ENCODE measurements at places on chromosomes 7 and 10.

- peak; percentile 45 for DNase-seq
These were observed 5.0 kb downstream of the EPHB6 start for GRCh38 chr7:142859829-142860228.

DNA sequence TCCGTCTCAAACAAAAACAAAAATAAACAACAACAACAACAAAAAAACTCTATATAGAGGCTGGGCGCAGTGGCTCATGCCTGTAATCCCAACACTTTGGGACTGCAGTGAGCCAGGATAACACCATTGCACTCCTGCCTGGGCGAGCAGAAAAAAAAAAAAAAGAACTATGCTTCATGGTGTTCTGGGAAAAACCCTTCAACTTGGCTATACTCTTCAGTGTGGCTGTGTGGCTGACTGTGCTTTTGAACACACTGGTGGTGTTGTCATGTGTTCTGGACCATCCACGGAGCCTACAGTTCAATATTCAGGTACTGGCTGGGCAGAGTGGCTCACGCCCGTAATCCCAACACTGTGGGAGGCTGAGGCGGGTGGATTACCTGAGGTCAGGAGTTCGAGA, 26.5 kb downstream of the SNX8 start:
- no peak for DNase-seq

DNA sequence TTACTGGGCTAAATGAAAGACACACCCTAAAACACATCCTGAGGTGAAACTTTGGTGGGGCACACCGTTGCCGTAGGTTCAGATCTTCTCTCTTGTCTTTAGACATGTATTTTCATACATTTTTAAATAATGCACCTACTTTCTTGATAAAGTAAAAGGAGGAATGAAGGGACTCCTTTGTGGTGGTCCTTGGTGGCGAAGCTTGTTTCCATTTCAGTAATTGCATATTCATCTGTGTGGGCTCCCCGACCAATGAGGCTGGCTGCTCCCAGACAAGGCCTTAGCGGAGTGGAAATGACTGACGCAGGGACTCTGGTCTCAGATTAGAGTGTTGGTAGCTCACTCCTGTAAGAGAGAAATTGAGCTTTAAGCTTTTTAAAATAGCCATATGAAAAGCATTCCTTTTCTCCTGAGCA, 815 bp downstream of the CCSER2 start:
- DNase-seq: peak; percentile 26

DNA sequence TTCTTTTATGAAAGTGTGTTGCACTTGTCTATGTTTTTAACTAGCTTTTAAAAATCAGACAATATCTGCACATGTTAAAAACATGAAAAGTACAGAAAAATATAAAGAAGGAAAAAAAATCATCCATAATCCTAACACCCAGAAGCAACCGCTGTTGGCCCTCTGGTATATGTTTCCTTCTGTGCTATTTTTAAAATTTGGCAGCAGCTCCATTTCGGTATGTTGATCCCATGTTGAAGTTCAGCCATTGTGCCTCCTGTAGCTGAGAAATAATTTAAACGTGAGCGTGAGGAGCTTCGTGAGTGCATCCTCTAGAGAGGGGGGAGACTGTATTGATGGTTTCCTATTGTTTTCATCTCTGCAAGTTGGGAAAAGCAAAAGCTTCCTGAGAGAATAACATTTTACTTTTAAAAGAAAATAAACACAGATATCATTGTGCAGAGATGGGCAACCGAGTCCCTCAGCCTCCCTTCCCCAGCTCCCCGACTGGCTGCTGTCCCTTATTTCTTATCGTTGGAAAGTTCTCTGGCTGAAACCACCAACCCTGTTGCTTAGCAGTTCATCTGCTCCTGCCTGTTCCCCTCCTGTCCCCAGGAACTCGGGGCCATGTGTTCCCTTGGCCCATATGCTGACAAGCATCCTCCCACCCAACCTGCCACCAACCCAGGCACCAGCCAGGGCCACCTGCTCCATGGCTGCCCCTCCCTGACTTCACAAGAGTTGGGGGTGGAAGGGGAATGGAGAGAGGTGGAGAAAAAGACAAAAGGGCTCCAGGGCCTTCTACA, 499.1 kb upstream of the PODXL start:
- no peak for DNase-seq

DNA sequence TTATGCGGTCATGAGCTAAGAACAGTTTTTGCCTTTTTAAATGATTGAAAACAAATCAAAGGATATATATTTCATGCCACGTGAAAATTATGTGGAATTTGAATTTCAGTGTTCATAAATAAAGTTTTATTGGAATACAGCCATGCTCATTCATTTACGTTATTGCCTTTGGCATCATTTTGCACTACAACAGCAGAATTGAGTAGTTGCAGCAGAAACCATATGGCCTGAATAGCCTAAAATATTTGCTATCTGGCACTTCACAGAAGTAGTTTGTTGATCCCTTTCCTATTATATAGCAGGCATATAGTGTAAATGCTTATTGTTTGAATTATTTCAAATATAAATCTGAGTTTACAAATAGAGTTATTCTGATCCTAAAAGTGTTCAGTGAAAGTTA, 59.7 kb downstream of the AUTS2 start:
- no peak for DNase-seq

GRCh38 chr7:47392241-47392759, 189.6 kb downstream of the TNS3 start:
- peak; percentile 98 for DNase-seq

DNA sequence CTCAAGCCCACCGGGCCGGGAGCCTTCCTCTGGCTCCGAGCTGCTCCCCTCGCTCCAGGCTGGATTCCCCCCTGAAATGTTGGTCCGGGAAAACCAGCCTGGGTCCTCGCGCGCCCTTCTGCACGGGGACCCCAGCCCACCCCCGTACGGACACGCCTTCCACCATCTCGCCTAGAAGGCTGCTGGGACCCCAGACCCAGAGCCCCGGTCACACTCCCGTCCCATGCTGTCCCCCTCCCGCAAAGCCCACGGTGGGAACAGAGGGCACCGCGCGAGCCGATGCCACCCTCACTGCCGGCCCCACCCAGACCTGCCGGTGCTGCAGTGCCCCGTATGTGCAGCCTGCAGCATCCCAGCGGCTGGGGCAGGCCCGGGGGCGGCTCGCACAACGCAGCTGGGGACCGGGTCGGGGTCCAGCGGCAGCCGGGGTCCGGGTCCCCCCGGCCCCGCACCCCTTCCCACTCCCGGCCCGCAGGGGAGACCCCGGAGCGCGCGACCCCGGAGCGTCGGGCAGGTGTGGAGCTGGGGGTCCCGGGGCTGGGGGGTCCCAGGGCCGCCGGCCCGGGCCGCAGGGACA, 871 bp downstream of the SPOCK2 start:
- no peak for DNase-seq

DNA sequence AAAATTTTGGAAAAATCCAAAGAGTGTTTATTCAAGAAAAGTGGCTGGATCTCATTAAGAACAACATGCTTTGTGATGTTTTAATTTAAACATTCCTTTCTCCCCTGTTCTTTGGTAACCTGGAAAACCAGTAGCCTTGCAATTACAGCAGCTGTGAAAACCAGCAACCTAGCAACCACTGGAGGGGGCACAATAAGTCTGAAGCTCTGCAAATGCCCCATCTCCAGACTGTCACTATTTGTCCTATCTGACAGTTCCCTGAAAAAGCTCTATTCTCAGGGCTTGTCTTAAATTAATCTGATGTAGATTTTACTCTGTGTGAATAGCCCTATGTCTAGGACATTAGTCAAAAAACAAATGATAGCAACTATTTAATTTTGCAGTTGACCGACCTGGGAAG, 137.6 kb upstream of the THSD7A start:
- DNase-seq: no peak

DNA sequence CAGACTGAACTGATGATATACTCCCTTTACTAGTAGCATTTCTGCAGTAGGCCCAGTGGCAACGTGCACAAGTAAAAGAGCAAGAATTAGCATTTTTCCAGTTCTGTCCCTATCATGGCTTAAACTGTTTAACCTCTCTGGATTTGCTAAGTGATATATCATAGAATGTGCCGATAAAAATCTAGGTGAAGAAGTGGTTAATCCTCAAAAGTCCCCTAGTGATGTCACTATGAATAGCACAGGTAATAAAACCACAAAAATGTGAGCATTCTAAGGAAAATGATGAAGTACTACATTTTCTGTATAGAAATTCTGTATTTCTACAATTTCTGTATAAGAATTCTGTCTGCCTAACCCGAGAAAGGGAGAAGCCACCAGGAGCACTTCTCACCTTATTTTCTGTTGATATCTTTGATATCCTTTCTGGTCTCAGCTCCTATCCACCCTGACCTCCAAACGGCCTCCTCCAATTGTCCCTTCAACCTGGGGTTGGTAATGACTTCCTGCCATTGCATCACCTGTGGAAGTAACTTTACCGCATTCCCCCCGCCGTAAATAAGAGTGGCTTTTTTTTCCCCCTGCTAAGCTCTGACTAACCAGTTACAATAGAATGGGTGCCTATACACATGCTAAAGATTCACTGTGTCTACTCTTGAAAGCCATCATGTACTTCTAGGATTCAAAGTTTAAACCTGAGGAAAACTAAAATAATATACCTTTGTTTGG, 155.9 kb upstream of the ASAH2 start:
- no peak for DNase-seq

DNA sequence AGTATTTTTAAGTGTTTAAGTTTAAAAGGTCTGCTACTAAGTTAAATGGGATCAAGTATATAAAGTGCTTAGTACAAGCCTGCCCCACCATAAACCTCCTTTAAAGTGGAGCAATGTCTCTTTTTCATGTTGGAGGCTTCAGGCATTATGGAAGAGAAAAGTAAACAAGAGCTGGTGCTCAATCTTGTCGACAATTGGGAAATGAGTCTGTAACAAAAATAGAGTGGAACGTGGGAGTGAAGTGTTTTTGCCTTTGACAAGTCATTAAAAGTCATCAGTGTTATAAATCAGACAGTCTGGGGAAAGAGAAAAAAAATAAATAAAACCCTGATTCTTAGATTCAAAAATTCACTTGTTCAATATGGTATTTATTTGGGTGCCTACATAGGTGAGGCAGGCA, 44.7 kb downstream of the DNAJC12 start:
- DNase-seq: no peak

DNA sequence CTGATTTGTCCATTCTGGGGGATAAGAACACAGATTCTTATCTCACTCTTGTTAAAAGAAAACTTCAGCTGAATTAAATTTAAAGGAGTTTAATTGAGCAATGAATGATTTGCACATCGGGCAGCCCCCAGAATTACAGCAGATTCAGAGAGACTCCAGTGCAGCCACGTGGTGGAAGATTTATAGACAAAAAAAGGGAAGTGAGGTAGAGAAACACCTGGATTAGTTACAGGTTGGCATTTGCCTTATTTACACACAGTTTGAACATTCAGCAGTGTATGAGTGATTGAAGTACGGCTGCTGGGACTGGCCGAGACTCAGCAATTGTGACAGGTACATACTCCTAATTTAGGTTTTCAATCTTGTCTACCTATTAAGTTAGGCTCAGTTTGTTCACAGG, 46.5 kb upstream of the FAM20C start:
- DNase-seq: no peak

- DNase-seq: peak; percentile 18
These were observed 11.5 kb downstream of the CISD1 start for GRCh38 chr10:58280477-58280876.

GRCh38 chr7:159197066-159197975, 52.7 kb upstream of the VIPR2 start:
- DNase-seq: no peak

GRCh38 chr10:48251152-48251524, 23.4 kb downstream of the FRMPD2 start:
- no peak for DNase-seq

GRCh38 chr10:8331896-8332729, 277.6 kb downstream of the GATA3 start:
- DNase-seq: peak; percentile 55

DNA sequence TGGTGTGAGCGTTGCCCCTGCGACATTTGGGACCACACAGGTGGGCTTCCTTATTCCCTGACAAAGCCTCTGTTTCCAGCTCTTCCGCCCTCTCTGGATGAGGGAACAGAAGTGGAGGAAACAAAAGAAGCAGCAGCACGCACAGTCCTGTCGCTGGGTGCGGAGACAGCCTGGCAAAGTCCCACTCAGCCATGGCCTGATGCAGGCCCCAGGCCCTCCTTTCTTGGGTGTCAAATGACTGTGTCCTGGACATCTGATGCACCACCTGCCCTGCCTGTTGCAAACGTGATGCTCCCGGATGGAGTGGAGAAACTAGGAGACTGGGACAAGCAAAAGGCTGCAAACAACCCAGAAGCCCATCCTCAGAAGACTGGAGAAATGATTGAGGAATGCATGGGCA, 20.7 kb downstream of the ZMIZ2 start:
- no peak for DNase-seq

- peak; percentile 69 for DNase-seq
These were observed 101.1 kb downstream of the GPR85 start for GRCh38 chr7:112985377-112985987.

DNA sequence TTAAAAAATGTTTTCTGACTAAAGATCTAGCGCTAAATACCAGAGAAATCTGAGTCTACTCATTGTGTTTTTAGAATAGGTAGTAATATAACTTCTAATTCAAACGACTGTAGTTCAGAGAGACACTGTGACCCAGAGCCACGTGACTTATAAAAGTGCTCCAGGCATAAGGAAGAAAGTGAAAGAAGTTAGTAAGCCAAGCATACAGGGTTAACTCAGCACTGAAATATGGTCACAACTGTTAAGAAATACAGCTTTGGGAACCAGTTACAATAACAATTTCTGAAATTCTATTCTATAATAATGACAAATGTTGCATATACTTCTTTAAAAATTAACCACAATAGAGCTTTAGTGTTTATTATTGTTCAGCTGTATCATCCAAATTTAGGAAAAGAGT, 119.1 kb downstream of the TFEC start:
- DNase-seq: no peak

- DNase-seq: no peak
These were observed 402.4 kb upstream of the ADARB2 start for GRCh38 chr10:2139746-2140145.

DNA sequence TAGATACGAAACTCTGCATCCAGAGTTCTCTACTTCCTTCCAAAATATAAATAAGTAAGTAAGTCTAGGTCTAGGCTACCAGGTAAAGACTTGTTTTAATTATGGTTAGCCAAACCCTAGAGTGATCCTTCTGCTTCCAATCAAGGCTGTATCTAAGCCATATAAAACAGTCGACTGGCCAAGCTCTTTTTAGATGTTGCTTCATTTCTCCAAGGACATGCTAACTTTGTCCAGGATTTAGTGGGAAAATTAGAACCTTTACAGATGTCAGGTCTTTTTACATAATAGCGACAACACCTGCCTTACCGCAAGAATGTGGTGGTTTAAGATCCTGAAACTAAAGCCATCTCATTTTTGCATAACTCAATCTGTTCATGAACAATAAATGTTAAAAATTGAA, 156.8 kb downstream of the NXPH1 start:
- DNase-seq: no peak

DNA sequence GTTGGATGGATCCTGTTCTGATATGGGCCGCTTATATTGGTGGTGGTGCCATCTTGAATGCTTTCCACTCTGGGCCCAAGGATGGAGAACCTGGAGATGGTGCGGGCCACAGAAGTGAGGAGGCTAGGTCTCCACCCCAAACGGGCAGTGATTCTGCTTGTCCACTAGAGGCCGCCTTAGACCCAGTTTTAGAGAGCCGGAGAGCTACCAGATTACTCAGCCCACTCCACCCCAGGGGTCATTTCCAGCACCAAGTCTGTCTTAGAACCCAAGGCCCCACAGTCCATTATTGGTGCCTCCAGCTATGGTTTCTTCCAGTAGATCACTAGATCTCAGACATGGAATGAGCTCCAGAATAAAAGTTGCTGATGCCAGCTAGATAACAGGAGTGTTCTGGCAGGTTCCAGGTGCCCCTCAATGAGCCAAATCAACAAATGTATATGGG, 11.8 kb upstream of the CAMK2G start:
- DNase-seq: peak; percentile 81

GRCh38 chr7:96679886-96680285, 29.8 kb downstream of the SEM1 start:
- no peak for DNase-seq

Measured in fibroblast of skin of abdomen (primary cell).